ENCODE measurements at places on chromosomes 6 and 20. TPM values are rescaled to one million over a fixed set of nuclear protein-coding genes. Genes with fewer than 3 reads are reported as not detected.

Gene TTBK1
- total RNA-seq, result 0.06 TPM

DNA sequence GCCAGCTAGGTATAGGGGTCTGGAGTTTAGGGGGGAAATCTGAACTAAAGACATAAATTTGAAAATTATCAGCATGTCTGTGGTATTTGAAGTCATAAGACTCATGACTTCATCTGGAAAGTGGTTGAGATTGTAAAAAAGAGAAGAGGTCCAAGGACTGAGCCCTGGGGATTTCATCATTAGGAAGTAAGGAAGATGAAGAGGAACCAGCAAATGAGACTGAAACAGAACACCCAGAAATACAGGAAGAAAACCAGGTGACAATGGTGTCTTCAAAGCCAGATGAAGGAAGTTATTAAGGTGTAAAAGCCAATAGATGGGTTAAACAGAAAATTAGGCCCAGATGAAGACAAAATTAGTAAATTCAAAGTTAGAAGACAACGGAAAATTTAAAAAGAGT is 49.1 kb upstream of the UBR2 start:
- DNase-seq, result no peak

- no peak for DNase-seq
Measured at GRCh38 chr6:3940703-3941102, 91.5 kb downstream of the FAM50B start.

Gene TFAP2C
- total RNA-seq, result 1.3 TPM

- DNase-seq, result no peak
Measured at GRCh38 chr6:148954934-148955333, 208.1 kb downstream of the UST start.

Gene PEX6
- 13.4 TPM for total RNA-seq

GRCh38 chr6:117266257-117267053 is 1.1 kb downstream of the VGLL2 start:
- DNase-seq, result no peak

Gene C6orf52
- total RNA-seq, result 1.1 TPM

Gene SAPCD1
- 2.0 TPM for total RNA-seq

DNA sequence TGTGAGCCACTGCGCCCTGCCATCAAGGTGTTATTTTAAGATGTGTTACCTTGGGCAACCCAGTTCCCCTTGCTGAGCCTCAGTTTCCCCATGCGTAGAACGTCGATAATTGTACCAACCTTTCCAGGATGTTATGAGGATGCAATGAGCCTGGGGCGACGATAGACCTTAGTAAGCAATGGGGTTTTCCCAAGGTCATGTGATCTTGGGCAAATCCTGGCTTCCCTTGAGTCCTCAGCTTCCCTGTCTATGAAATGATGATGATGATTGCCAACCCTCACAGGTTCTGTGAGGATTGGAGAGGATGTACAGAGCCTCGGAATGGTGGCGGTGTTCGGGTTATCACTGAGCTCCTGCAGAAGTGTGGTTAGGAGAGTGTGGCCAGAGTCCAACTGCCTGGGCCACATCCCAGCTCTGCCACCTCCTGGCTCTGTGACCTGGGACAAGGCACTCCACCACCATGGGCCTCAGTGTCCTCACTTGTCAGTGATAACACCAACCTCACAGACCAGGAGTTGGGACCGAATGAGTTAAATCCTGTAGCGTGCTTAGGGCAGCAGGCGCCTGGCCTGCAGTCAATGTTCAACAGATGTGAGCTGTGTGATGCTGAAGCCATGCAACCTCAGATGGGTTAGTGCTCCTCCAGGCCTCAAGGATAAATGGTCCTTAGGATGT is 23.4 kb downstream of the SIRPA start:
- no peak for DNase-seq

GRCh38 chr6:139650941-139651340 is 276.5 kb upstream of the CITED2 start:
- DNase-seq, result no peak

DNA sequence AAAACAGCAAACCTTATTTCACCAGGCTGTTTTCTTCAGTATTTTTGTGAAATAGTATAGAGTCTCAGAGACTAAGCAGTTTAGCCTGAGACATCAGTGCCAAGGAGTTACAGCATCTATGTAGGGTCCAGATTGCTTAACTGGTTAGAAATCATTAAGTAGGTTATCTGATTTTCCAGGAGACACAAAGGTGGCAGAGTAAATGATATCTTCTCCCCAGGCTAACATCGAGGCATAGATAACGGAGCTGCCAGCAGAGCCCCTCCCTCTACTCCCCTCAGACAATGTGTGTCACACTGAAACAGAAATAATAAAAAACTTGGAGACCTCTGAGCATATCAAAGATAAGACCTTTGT is 473.0 kb upstream of the CITED2 start:
- no peak for DNase-seq
